ENCODE measurements at places on chromosomes 11 and 22.

GRCh38 chr11:102186551-102187191 is 76.4 kb downstream of the YAP1 start:
- no peak for DNase-seq

DNA sequence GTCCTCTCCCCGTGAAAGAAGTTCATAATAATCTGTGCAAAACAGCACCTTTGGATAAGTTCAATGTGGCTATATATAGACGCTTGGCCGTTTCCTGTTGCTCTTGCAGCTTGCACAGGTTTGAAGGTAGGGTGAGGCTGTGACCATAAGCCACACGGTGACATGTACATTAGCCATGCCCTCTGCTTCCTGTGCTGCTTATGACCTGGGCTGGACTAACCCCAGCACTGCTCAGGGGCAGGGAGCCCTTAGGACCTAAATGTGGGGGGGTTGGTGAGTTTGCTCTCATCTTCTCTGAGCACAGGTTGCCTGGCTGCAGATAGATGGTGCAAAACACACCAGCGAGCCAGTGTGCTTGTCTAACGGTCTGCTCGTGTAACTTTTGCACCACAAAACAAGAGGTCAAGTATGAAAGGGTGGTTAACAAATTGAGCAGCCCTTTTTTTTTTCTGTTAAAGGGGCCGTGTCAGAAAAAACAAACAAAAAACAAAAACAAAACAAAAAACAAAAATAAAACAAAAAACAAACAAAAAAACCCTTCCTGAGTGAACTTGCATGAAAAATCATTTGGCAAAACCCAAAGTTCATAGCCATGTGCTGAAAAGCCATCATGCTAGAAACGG is 37.3 kb downstream of the FLI1 start:
- no peak for DNase-seq

DNA sequence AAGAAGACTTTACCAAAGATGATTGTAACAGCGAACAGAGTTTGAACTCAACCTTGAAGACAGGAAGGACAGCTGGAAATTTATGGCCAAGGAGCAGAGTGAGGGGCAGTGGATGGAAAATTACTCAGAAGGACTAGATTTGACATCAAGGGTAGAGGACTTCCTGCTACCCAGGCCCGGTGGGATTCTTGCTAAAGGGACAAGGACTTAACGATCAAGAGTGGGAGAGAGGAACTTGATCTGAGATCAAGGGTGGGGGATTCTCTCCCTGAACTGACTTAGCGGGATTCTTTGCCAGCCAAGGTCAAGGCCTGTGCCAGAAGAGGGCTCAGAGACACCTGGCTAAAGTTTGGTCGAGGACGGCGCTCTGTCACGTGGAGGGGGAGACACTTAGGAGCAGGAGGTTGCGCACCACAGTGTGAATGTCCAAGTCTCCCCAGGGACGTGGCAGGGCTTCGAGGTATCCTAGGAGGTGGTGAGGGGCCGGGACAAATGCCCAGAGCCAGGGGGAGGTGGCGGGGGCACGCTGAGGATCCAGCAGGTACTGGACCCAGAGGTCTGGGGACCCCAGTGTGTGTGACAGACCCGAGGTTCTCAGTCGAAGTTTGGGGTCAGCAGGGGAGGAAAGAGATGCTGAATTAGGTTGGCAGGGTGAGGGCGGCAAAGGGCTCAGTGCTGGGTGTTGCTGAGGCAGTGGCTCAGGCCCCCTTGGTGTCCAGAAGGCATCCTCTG is 46.1 kb upstream of the SHISAL1 start:
- no peak for DNase-seq

GRCh38 chr11:7537265-7537664 is 23.5 kb downstream of the PPFIBP2 start:
- no peak for DNase-seq

- no peak for DNase-seq
Measured at GRCh38 chr22:24164243-24164642, 17.0 kb upstream of the SUSD2 start.

GRCh38 chr11:96055706-96056387 is 131.9 kb upstream of the MTMR2 start:
- DNase-seq: no peak

DNA sequence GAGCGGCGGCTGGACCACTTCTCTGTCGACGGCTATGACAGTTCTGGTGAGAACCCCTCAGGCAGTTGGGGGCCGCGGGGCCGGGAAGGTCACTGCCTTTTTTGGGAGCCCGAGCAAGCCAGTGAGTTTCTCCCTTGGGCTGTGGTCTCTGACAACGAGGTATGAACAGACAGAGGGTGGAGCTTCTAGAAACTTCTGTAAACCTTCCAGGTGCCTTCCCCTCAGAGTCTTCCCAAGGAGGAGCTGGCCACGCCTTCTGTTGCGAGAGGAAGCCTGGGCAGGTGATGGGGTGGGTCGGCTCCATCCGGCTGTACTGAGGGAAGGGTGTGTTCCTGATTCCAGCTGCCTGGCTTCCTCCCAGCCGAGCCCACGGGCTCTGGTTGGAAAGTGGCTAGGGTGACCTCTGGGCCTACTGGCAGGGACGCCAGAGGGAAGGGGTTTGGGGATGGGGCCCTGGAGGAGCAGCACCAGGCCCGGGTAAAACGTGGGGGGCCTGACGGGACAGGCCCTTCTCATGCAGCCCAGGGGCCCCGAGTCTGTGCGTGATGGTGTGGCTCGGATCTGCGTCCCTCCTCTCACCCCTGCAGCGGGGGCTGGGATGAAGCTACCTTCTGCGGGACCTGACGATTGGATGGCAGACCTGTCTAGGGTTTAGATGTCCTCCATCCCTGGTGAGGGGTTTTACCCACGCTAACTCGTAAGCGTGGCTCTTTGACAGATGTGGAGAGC is 110.8 kb downstream of the KCNQ1OT1 start:
- DNase-seq: no peak

DNA sequence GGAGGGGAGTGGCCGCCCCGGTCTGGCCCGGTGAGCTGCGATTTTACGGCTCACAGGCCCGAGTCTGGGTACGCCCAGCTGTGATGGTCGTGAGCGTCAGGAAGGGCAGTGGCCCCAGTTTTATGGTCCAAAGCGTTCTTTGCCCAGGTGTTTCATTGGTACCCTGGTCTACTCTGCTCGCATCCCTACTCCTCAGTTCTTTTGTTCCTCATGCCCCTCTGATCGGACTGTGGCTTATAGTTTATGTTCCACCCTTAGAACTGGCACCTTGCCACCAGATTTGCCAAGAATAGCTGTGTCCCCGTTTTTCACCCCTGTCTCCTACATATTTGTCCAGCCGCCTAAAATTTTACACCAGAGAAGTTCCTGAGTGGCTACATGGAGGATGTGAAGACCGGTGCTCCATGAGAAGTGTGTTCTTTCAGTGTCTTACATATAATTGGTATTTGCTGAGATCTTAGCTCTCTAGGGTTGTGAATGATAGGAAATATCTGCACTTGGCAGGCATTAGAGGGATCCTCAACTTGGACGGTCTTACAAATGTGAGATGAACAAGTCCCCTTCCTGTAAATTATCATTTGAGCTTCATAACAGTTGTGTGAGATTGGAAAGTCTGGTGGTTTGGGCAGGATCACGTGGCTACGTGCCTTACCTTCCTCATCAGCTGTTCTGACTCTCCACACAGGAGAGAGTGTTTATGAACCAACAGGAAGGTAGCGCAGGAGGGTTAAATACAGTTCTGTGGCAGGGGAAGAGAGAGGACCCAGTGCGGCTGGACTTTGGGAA is 1.1 kb downstream of the PANX1 start:
- DNase-seq: no peak

DNA sequence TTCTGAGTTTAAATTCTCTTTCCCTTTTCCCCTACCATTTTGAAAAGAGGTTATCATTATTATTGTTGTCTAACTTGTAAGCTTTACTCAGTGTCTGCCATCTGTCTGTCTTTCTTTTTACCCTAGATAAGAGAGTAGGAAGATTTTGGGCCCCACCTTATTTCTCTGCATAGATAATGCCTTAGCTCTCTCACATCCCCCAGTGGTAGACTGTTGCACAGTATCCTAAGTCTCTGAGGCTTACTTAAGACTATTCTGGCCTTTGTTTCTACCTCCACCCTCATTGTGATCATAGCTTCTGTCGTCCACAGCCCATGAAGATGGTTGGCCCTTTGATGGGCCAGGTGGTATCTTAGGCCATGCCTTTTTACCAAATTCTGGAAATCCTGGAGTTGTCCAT is 3.6 kb upstream of the OR51L1 start:
- no peak for DNase-seq

DNA sequence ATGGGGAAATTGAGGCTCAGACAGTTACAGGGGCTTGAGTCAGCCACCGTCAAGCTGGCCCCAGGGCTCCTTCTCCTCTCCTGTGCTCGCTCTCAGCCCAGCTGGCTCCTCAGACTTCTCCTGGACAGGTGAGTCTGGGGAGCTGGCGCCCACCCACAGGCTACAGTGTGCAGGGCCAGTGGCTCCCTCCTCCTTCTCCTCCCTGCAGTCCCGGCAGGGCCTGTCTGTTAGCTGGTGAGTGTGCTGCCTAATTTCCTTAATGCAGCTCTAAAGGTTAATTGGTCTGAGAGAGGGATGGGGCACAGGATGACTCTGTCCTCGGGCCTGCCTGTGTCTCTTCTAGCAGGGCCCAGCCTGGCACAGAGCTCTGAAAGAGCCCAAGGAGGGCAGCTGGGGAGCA is 31.7 kb downstream of the LMO1 start:
- DNase-seq: no peak

GRCh38 chr22:29096736-29097669 is 24.2 kb downstream of the KREMEN1 start:
- DNase-seq: no peak

DNA sequence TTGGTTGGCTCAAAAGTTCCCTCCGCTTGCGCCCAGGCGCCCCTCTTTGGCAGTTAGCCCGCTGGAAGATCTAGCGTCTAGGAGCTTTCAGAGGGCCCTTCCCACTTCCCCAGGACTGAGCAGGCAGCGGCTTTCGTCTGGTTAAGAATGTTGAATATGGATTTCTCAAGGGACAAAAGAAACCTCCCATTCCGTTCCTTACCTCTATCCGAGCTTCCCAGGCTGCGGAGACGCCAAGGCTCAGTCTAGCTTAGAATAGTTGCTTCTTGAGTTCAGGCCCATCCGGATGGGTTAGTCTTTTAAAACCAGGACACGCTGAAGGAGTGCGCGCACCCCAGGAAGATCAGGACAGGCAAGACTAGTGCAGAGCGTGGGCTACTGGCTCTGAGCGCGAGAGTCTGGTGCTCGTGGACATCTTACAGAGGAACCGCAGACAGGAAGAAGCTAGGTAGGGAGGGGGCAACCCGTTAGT is 1.6 kb downstream of the NELL1 start:
- no peak for DNase-seq

DNA sequence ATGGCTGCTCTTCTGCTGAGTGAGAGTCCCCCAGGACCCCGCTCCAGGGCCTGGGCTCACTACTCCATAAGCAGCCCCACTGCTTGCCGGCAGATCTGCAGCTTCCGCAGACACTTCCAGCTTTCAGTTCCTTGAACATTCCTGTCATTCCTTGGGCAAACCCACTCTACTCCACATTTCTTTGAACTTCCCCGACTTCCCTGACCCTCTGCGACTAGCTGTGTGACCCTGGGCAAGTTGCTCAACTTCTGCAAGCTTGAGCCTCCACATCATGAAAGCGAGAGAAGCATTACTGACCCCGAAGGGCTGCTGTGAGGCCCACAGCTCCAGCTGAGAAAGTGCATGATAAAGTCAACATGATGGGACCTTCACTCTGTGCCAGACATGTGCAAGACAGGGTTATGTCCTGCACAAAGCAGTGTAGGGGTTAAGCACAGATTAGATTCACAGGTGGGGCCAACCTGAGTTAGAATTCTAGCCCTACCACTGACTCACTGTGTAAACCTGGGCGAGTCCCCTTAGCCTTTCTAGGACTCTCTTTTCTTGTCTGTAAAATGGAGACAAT is 51.8 kb downstream of the THAP12 start:
- DNase-seq: no peak

DNA sequence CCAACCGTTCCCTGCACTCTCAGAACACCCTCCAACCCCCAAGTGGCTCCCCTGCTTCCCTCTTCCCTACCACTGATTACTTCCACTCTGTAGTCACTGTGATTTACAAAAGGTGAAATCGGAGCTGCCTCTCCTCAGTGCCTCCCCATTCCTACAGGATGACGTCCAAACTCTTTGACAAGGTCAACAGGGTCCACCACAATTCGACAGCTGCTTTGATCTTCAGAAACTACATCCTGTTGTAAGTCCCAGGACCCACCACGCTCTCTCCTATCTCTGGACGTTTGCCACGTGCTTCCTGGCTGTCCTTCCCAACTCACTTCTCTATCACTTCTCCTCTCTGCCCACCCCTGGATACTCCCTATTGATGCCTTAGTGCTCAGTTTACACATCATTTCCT is 85.0 kb upstream of the EIF3D start:
- DNase-seq: no peak

DNA sequence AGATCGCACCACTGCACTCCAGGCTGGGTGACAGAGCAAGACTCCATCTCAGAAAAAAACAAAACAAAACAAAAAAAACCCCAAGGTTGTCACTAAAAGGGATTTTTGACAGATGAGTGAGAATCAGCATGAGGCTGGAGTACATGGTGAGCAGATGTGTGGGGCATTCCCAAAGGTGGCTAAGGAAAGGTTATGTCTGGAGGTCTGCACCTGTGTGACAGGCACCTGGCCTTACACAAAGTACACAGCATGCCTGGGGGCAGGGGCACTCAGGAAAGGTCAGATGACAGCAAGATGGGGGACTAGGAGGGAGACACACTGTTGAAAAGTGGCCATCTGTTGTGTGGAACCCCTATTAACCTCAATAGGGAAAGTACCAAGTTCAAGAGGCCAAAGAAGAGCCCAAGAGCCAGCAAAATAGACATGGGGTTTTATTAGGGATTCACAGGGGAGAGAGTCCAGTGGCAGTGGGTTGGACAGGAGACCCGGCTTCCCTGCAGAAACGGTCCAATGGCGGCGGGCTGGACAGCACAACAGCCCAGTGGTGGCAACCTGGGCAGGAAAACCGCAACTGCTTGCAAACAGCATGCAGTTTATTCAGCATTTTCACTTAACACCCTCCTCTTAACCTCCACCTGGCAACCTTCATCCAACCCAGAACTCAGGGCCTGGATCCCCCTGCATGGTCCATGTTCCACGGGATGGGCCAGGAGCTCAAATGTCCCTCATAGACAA is 101.1 kb downstream of the MICAL2 start:
- no peak for DNase-seq

DNA sequence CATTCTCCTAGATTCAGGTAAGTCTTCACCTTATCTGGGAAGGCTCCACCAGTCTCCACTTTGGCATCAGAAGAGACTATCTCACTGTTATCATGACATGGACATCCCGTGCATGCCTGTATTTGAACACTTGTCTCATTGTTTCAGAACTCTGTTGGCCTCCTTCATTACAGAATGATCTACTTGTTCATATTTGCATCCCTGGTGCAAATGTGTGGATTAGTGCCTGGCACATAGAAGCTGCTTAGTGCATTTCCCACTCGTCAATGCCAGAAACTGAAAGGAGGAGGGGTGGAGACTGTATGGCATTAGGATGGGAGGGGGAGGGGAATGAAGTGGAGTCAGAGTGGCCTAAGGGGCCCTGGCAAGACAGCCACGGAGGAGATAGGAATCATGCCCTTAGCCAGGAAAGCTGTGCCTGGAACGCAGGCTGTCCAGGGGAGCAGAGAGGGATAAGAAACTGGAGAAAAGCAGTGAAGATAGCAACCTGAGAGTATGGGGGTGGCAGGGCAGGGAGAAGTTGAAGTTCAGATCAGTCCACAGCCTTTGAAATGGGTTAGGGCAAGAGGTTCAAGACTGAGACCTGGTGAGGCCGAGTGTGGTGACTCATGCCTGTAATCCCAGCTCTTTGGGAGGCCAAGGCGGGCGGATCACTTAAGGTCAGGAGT is 53.8 kb upstream of the CAPRIN1 start:
- DNase-seq: no peak

GRCh38 chr11:7578276-7578955 is 64.6 kb downstream of the PPFIBP2 start:
- DNase-seq: no peak
